Cardiac ventricle fibroblast (primary cell): ENCODE measurements at places on chromosomes 7 and 10. TPM values are rescaled to one million over a fixed set of nuclear protein-coding genes. Genes with fewer than 3 reads are reported as not detected.

IL2RA gene
- total RNA-seq = not detected in 2 replicates

PDE6C gene
- not detected in 2 replicates for total RNA-seq

GPR37 gene
- total RNA-seq = 0.10 and 0.37 TPM in 2 replicates

RAPGEF5 gene
- 1.9 and 6.4 TPM in 2 replicates for total RNA-seq

MEIG1 gene
- not detected in 2 replicates for total RNA-seq

NME8 gene
- not detected in 2 replicates for total RNA-seq

CSGALNACT2 gene
- 17.2 and 17.5 TPM in 2 replicates for total RNA-seq

MKI67 gene
- total RNA-seq = 3.3 and 4.4 TPM in 2 replicates

FKBP6 gene
- not detected in 2 replicates for total RNA-seq

STEAP4 gene
- total RNA-seq = 31.6 and 40.5 TPM in 2 replicates

NANOS1 gene
- total RNA-seq = 1.7 and 2.0 TPM in 2 replicates

FERD3L gene
- total RNA-seq = not detected in 2 replicates

VWDE gene
- total RNA-seq = not detected in 2 replicates

GALNT17 gene
- not detected in 2 replicates for total RNA-seq

SEMA4G gene
- 0.94 and 1.8 TPM in 2 replicates for total RNA-seq

C10orf71 gene
- total RNA-seq = not detected in 2 replicates

CALHM1 gene
- not detected in 2 replicates for total RNA-seq

KAZALD1 gene
- total RNA-seq = 23.5 and 25.0 TPM in 2 replicates

HOXA2 gene
- not detected in 2 replicates for total RNA-seq

GSTK1 gene
- total RNA-seq = 132 and 150 TPM in 2 replicates

FGL2 gene
- 0.54 and 0.75 TPM in 2 replicates for total RNA-seq

MNX1 gene
- not detected in 2 replicates for total RNA-seq

UCN3 gene
- total RNA-seq = not detected in 2 replicates

MINDY3 gene
- total RNA-seq = 17.1 and 17.3 TPM in 2 replicates

ACSM6 gene
- total RNA-seq = not detected in 2 replicates
